ENCODE measurements at places on chromosomes 2 and 18.

GRCh38 chr2:177573120-177573519, 180.5 kb downstream of the AGPS start:
- no peak for DNase-seq

DNA sequence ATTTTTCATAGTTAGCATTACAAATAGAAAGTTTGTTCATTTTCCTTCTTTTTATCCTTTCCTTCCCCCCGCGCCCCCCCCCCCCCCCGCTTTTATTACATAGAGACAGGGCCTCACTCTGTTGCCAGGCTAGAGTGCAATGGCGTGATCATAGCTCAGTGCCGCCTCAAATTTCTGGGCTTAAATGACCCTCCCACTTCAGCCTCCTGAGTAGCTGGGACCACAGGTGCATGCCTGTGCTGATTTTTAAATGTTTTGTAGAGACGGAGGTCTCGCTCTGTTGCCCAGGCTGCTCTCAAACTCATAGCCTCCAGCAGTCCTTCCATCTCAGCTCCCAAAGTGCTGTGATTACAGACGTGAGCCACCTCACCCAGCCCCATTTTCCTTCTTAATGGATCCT, 91.2 kb upstream of the ALPP start:
- no peak for DNase-seq

GRCh38 chr2:25358836-25359235, 17.1 kb upstream of the DNMT3A start:
- no peak for DNase-seq

- DNase-seq = no peak
Observed at GRCh38 chr2:209431701-209432100, 7.9 kb downstream of the MAP2 start.

- no peak for DNase-seq
Observed at GRCh38 chr2:188870289-188870688, 103.9 kb upstream of the COL3A1 start.

GRCh38 chr2:191443446-191443845, 198.2 kb downstream of the MYO1B start:
- no peak for DNase-seq

GRCh38 chr2:195520671-195521155, 136.3 kb upstream of the SLC39A10 start:
- DNase-seq = no peak

DNA sequence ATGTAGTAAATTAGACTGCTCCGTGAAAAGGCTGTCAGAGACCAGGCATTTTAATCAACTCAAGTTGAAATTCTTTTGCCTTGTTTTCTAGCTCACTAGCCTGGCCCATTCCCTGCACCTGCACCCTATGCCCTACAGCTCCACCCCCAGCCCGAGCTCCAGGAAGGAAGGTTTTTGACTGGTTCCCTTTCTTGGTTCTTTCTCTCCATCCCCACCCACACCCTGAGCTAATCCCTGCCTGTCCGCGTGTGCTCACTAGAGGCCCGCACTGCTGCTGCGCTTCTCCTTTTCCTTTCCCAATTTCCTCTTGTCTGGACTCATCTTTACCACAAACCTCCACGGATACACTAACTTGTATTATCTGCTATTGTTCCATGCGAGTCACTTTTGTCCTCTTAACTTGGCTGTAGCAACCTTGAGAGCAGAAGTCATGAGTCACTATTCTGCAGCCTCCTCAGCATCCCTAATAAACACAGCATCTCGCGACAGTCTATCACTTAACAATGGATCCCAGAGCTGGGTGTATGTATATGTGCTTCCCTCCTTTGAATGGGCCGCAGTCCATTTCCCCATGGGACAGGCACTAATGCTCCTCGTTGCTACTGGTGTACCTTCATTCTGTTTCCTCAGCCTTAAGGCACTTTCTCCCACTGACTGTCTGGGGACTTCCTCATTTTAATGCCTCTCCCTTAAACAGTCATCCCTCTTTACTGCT, 36.5 kb downstream of the COLEC12 start:
- DNase-seq = no peak

- DNase-seq = no peak
Observed at GRCh38 chr2:160380611-160381010, 113.0 kb downstream of the RBMS1 start.

- DNase-seq = no peak
Observed at GRCh38 chr2:136718273-136718672, 47.1 kb upstream of the THSD7B start.

DNA sequence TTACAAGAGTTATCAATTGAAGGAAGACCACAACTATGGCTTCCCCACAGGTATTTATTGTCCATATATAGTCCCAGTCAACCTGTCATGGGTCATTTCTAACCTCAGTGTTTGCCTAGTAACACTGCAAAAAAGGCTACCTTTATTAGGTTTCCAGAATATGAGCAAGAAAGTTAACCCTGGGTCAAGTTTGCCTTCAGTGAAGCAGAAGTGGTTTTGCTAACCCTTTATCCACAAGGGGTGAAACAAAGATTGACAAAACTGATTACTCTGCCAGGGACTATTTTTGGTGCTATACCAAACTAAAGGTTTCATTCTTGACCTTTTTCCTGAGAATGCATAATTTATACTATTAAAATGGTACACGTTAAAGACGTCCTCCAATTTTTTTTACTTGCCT, 28.8 kb downstream of the SP100 start:
- DNase-seq = no peak

DNA sequence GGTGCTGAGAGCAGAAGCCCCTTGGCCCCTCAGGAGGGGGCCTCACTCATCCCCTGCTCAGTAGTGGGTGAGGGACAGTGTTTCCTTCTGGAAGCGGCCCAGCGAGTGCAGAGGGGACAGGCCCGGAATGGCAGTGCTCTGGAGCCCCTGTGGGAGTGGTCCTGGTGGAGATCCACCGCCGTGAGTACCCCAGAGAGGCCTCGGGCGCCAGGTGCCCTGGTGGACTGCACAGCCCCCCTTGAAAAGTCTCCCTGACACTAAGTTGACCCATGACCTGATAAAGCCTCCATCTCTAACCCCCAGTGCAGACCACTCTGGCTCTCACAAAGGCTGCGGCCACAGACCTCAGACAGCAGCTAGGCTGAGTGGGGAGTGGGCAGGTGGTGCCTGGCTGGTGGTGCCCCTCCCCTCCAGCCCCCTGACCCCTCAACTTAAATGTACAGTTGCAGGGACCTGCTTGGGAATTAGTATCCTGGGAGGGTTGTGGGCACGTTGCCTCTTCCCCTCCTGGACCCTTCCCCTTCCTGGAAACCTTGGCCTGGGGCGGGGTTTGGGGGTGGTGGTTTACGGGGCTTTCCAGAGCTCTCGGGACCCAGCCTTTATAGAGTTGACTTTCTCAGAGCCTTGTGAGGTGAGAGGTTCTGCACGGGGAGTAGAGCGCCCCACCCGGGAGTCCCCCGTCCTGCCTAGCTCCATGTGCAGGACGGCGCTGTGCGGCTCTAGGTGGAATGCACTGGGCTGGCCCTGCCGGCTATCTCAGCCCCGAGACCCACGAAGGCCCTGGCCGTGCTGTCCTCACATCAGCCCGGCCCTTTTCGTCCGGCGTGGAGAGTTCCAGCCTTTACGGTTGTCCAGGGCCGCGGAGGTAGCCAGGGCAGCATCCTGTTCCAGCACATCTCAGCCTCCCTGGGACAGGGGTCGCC, 62.7 kb downstream of the RTP5 start:
- DNase-seq = no peak

- DNase-seq = no peak
Observed at GRCh38 chr2:213751446-213751845, 467.2 kb downstream of the SPAG16 start.

DNA sequence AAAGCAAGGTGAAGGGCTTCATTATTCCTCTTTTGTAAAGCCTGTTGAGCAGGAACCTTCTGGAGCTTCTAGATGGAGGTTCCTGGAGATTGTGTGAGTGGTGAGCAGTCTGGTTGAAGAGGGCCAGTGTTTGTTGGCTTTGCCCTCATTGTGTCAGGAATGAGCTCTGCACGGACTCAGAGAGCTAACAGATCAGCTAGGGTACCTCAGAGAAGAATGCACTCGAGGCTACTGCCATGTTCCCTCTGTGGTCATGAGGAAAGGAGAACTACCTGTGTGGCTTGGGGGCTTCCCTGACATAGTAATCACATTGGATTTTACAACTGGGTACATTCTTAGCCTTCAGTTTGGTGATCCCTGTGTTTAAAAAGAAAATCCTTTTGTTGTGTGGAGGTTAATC, 46.6 kb downstream of the SPTBN1 start:
- no peak for DNase-seq

DNA sequence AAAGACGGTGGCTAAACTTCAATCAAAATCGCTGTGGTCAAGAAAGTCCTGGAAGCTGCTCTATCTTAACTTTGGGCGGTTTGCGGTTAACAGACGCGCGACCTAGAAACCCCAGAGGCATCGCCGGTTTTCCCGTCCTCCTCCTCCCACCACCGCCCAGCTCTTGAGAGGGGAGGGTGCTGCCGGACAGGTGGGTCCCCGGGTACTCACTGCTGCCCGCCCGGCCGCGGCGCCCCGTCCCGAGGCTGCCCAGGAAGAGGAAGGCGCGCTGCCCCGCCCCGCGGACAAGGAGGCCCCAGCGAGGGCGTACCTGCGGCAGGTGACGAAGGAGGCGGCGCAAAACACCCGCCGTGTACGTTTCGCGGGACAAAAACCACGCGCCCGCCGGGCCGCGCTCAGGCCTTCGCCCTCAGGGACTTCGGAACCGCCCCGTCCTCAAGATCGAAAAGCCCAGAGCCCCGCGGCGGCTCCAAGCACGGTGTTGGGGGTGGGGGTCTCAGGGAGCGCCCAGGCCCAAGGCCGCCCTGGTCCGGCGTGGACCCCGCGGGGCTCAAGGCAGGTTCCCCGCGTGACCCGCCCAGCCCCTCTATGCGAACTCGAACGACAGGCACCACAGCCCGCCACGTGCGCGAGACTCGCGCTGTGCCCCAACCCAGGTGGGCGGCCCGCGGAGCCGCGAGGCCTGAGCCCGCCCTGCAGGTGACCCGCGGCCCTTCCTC, at the start of gene SH3YL1:
TSS of gene SH3YL1 (minus strand) at position 259 of the 719 bp plus-strand sequence. CDS start at position 211, 48 bp downstream.
- no peak for DNase-seq

GRCh38 chr2:195472501-195473234, 184.4 kb upstream of the SLC39A10 start:
- no peak for DNase-seq

GRCh38 chr2:20537423-20538307, 90.8 kb downstream of the RHOB start:
- no peak for DNase-seq

DNA sequence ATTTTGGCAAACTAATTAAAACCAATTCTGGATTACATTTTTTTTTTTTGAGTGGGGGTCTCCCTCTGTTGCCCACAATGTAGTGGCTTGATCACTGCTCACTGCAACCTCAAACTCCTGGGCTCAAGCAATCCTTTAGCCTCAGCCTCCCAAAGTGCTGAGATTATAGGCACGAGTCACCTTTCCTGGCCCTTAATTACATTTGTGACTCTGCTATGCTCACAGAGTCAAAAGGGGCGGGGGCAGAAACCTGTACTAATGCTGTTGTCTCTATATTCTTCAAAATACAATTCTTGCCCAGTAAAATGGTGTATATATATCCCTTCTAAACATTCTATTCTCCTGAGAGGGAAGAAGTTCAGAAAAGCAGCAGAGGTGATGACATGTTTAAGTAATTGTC, 23.2 kb downstream of the PRKD3 start:
- no peak for DNase-seq

DNA sequence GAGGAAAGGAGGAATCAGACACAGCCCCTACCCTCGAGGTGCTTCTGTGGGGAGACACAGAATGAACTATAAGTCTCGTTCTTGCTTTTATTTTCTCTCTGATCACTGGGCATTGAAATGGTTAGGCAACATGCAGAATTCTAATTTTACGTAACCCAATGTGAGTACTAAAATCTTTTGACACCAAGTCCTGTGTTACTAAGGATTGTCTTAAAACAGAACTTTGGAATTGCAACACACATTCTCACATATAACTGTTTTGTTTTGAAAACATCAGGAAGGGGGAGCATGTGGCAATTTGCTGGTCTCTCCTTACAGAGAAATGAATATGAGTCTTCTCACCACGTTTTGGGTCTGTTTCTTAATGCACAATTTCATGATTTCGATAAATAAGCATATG, 23.6 kb upstream of the SULT1C4 start:
- no peak for DNase-seq

DNA sequence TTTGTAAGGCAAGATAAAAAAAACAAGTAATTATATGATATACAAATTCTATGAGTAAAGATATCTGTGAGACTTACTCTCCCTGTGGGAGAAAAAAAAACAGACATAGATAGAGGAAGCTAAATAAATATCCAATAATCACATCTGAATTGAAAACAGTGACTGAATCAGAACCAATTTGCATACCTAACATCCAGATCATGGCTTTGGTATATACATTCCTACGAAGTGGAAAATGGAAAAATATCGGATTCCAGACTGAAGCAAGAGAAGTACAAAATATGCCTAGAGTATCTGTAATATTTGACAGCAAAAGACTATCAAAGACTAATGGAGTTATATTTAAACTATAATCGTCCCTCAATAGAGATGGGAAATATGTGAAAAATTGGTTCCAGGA, 1108.1 kb upstream of the CHAC2 start:
- DNase-seq = no peak

DNA sequence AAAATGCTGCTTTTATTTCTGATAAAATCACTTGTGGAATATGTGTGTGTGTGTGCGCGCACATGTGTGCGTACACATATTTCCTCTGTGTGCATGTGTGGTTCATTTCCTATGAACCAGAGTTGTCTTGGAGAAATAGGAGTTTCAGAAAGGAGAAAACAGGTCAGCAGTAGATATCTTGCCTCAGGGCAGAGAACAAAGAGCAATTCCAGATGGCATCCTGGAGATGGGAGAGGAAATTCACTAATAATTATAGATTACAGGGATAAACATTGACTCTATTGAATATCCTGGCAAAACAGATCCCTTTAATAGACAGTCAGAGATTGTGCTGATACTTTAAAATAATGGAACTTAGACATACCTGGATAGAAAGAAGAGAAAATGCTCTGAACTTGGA, 298.0 kb downstream of the TRIB2 start:
- DNase-seq = peak; percentile 16

DNA sequence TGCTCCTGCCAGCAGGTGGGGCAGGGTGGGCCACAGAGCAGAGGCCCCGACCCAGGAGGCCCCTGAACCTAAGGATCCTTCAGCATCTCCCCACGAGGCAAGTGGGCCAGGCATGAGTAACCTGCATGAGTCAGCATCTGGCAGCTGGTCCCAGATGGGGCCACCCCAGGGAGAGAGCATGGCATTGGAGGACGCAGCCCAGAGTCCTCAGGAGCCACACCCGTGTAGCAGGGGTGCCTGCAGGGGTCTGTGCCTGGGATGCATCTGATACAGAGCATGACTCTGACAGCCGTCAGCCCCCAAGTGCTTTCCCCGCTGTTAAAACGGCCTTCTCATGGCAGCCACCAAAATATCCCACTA, 185.6 kb upstream of the SALL3 start:
- DNase-seq = no peak

GRCh38 chr2:106334802-106335201, 133.4 kb downstream of the RGPD3 start:
- no peak for DNase-seq

DNA sequence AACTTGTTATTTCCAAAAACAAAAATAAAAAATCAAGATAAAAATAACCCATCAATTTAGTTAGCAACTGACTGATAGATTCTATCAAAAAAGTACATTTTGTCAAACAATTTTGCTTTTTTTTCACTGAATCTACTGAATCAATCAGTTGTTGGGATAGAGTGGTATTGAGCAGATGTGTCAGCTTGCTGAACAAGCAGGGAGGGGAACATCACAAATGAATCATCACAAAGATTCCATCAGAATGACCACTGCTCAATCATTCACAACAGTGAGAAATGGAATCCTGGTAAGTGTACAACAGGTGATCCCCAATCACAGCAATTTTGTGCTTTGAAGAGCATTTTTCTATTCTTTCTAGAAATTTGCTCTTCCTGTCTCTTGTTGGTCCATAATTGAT, 12.3 kb upstream of the SLC14A2 start:
- DNase-seq = no peak
